Germinal center (tissue), 1 donor: ENCODE measurements at places on chromosomes 16 and 17.

DNA sequence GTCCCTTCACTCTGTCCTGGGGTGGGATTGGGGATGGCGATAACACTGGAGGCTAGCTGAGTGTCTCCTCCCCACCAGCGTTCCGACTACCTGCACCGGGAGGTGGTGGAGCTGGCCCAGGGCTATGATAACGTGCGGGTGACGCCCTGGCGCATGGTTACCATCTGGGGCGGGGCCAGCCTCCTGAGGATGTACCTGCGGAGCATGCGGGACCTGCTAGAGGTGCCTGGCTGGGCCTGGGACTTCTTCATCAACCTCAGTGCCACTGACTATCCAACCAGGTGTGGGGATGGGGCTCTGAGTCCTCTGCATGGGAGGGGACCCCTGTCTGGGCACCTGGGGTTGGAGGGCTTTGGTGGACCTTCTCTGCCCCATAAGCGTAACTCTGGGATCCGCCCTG lies 8.8 kb downstream of the XYLT2 start:
- DNase-seq = no peak

DNA sequence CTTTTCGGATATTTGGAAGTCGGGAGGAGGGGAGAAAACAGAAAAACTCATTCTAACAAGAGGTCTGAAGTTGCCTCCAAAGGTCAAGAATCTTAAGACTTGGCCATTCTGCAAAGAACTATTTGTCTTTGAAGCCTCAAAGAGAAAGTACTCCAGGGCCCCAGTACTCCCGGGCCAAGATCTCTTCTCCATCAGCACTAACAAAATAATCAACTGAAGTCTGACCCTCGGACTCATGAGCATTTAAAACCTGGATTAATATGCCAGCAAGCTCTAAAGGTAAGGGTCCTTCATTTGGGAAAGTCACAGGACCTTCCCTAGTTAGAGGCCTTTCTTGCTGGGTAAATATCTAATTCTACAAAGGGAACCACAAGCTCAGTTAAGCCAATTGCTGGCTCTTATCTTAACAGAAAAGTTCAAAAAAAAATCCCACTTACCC lies 4.5 kb downstream of the AXIN2 start:
- DNase-seq = no peak

DNA sequence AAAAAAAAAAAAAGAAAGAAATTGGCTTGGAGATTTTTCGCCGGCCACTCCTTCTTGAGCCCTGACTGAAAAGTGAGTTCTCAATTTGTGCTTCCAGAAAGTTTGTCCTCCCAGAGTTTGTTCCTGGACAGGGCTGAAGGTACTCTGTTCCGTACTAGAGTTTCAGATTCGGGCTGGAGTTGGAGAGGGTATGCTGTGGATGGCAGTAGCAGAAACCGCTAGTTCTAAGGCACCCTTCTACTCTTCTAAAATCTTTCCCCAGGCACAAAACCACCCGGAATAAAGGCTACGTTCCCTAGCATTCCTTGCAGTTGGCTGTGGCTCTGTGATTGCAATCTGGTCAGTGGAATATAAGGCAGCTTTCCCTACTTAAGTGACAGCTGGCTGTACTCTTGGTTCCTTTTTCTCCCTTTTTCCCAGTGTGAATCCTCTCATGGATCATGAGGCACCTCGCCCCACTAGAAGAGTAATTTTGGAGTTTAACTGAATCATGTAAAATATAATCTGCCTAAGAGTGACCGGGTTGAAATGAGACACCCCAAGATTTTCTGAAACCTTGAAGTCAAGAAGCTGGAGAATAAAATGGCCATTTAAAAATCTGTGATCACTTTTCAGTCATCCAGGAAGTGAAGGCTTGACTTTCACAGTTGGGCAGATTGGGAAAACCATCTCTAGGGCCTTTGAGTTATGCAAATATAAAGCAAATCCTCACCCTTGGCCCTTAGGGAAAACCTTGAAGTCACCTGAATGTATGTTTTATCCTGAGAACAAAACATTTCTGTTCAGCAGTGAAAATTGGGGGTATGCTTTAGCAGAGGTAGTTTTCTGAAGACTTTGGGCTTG lies 901 bp upstream of the HEATR6 start:
- DNase-seq = no peak

GRCh38 chr16:51119973-51120729 lies 30.9 kb downstream of the SALL1 start:
- no peak for DNase-seq

- no peak for DNase-seq
Measured at GRCh38 chr16:72295914-72296313, 124.0 kb upstream of the PMFBP1 start.

- no peak for DNase-seq
Measured at GRCh38 chr16:4879049-4879448, 31.8 kb downstream of the UBN1 start.

GRCh38 chr16:83185902-83186301 lies 559.1 kb downstream of the CDH13 start:
- DNase-seq = no peak

DNA sequence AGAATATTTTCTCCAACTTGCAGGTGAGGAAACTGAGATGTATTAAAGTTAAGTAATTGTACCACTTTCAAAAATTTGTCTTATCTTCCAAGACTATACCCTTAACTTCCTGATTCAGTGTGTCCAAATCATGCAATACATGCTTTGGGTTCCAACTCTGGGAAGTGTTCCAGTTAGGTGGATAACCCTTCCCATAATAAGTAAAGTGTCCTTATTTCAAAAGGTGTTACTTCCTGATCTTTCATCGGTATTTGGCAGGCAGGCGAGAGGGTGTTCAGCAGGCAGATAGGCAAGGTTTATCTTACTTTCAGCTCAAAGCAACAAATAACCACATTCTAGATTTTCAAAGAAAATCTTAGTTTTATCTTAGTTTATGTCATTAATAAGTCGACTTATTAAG lies 46.3 kb upstream of the ARHGAP44 start:
- no peak for DNase-seq

- no peak for DNase-seq
Measured at GRCh38 chr17:80108036-80108971, 6.9 kb downstream of the GAA start.

DNA sequence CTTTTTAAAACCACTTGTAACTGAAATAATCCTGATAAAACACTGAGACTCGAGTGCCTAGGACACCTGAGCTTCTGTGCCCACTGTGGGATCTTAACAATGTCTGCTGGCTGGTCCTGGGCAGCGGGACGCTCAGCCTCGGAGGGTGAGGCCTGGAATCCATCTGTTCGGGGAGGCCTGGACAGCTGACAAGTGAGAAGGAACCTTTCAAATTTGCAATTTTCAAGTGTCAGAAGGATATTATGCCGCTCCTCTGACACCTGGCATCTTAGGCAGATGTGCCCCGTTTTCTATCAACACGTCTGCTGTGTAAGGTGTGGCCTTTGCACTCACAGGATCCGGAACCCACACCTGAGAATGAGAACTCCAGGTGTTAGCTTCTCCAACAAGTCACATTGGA lies 33.1 kb upstream of the C16orf78 start:
- no peak for DNase-seq

DNA sequence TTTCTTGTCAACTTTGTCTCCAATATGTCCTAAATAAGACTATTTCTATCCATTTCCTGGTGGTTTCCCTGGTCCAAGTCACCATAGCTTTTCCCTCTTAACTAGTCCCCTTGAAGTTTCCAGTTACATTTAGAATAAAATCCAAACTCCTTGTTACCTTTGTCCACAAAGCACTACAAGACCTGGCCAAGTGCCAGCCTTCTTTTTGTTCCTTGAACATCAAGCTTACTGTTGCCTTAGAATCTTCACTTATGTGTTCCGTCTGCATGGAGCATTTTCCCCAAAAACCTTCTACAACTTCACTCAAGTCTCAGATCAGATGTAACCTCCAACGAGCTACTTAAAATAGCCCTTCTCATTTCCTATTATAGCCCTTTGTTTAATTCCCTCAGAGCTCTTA lies 101.4 kb downstream of the ITFG1 start:
- no peak for DNase-seq

DNA sequence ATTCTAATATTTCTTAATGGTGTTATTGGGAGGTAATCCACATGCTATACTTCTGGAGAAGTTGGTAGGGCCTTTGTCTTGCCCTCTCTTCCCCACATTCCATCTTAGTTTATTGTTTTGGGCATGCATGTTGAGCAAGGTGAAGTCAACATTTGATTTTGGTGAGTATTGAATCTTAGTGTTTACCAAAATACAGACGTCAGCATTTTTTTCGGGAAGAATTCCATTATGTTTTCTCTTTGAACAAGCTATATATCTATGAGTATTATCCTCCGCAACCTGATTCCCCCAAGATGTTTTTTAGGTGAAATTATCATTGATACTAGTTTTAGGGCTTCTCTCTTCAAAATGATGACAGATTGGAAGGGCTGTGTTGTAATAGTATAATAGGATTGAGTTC lies 47.4 kb upstream of the SHISA9 start:
- no peak for DNase-seq

GRCh38 chr16:12462426-12463280 lies 341.0 kb downstream of the CPPED1 start:
- no peak for DNase-seq

- DNase-seq = peak; percentile 26
Measured at GRCh38 chr17:68613739-68614298, 12.7 kb upstream of the FAM20A start.

GRCh38 chr16:53083119-53083518 lies 28.3 kb downstream of the CHD9 start:
- no peak for DNase-seq

DNA sequence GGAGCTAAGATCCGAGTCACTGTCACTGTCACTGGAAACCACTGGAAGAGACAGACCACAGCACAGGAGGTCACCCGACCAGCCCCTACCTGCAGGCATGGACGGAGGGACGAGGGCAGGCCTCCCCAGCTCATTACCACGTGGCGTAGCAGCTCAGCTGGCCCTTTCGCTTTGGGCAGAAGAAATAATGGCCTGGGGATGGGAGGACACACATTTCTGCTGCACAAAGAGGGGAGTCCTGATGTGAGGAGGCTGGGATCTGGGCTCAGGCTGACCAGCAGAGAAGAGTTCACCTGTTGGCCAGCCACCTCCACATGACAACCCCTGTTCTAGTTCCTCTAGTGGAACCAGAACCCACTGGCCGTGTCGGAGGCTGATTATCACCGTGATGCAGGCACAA lies 38.2 kb upstream of the DOC2B start:
- no peak for DNase-seq
